Adrenal gland (tissue), 19 donors: ENCODE measurements at places on chromosomes 12 and 14. TPM values are rescaled to one million over a fixed set of nuclear protein-coding genes. Genes with fewer than 3 reads are reported as not detected.

DNA sequence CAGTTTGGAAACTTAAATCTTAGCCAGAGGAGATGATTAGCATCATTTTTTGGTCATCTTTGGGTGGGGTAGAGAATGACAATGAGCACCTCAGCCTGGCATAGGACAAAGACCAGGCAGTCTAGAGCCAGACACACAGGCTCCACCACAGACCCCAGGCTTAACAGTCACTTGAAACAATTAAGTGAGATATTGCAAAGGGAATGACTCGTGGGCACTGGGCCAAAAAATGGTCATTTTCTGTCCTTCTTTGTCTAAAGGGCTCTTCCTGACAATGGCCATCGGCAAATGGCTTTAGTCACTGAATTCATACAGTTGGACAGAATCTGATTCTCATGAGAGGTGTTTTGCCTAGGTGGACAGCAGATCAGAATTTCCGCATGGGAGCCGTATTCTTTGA is 78.0 kb upstream of the DICER1 start:
- H3K36me3 ChIP-seq: no peaks in the 10 kb centered on the region
- H3K4me3 ChIP-seq: no peak overlapping the region
- no peak overlapping the region for H3K27ac ChIP-seq
- H3K27me3 ChIP-seq: no peaks in the 10 kb centered on the region
- H3K4me1 ChIP-seq: no peaks in the 10 kb centered on the region
- DNase-seq: no peak

- H3K27me3 ChIP-seq: peaks cover 9% of the 10 kb centered on the region
- no peaks in the 10 kb centered on the region for H3K36me3 ChIP-seq
- no peak for DNase-seq
These were observed 691.8 kb downstream of the TMEM121 start for GRCh38 chr14:106218174-106218573.

DNA sequence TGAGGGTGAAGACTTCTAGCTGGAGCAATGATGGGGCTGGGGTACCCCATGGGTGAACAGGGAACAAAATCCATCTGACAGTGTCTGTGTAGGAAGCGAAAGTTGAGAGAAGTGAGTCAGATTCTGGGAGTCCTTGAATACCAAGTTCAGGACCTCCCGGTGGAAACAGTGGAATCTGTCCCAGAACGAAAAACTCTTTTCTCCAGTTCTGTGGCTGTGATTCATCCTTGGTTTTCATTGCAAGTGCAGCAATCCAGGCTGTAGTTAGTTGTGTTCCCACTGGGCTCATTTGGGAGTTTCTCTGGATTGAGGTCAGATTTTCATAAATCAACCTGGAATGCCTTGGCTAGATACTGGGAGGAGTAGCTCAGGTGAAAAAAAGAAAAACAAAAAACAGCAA is 120.7 kb downstream of the C12orf75 start:
- no peaks in the 10 kb centered on the region for H3K4me1 ChIP-seq
- no peak for DNase-seq
- no peak overlapping the region for H3K4me3 ChIP-seq
- no peaks in the 10 kb centered on the region for H3K36me3 ChIP-seq
- H3K27me3 ChIP-seq: no peaks in the 10 kb centered on the region

- H3K27me3 ChIP-seq: no peaks in the 10 kb centered on the region
- DNase-seq: no peak
- H3K27ac ChIP-seq: no peak overlapping the region
These were observed 42.1 kb upstream of the LIN7A start for GRCh38 chr12:80979816-80980215.

DNA sequence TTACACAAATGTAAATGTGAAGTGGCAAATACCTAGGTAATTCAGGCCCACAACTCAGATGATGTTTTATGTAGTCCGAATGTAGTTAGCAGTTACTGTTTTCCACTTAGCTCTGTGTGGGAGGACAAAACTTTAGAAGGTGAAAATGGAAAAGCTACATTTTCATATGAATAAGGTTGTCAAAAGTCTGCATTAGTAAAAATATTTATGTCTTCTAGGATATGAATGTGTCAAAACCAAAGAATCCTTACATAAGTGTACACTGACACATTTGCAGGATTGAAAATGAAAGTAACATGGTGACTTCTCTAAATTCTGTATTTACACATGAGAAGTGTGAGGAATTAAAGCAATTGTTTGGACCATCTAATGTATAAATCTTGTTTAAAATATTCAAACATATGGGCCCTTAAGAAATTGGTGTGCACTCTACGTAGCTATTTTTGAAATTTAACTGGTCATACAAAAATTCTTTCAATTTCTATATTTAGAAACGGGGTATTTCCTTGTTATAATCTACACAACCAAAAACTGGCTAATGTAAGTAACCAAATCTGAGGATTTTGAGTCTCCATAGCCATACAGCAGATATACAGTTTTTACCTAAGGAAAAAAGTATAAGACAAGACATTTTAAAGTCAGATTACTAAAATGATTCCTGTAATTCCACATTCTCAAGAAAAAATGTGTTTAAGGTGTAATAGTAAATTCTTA is 5.4 kb downstream of the CDKN1B start:
- DNase-seq: no peak
- H3K36me3 ChIP-seq: peaks cover 25% of the 10 kb centered on the region
- H3K4me1 ChIP-seq: peaks cover 19% of the 10 kb centered on the region
- H3K27ac ChIP-seq: peak overlapping the region; percentile 25

DNA sequence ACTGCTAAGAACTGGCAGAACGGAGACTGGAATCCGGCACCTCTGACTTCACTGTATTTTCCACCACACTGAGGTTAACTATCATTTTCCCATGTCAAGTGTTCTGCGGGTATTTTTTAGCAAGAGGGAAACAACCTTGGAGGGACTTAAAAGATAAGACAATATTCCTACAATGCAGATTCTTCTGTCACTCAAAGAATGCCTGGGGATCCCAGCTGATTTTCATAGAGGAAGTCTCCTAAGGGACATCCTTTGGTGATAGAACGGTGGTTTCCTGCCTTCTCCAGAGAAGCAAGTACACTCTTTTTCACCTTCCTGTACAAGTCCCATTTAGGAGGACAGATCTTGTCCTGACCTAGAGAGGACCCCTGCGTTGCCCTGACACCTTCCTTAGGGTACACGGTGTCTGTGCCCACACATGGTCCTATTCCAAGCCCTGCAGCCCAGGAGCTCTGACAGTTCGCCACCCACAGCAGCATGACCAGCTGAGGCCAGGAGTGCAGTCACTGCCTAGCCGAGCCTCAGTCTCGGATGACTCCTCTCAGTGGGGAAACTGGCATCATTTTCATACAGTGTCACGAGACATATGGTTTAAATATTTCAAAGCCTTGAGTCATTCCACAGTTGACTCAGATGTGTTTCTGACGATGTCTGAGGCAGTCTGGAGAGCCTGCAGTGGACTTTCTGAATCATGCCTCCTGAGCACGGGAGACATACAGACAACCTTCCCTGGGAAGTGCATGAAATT is 181.3 kb upstream of the FKBP4 start:
- H3K4me1 ChIP-seq: no peaks in the 10 kb centered on the region
- no peaks in the 10 kb centered on the region for H3K36me3 ChIP-seq

- DNase-seq: no peak
- no peaks in the 10 kb centered on the region for H3K4me1 ChIP-seq
- no peaks in the 10 kb centered on the region for H3K27me3 ChIP-seq
- H3K27ac ChIP-seq: no peak overlapping the region
These were observed 340.0 kb upstream of the STXBP6 start for GRCh38 chr14:25389948-25390347.

- no peak overlapping the region for H3K27ac ChIP-seq
- no peaks in the 10 kb centered on the region for H3K36me3 ChIP-seq
- no peaks in the 10 kb centered on the region for H3K4me1 ChIP-seq
These were observed 82.9 kb downstream of the RCOR1 start for GRCh38 chr14:102675396-102675795.

- H3K27ac ChIP-seq: no peak overlapping the region
- H3K36me3 ChIP-seq: no peaks in the 10 kb centered on the region
- no peaks in the 10 kb centered on the region for H3K27me3 ChIP-seq
- DNase-seq: no peak
These were observed 12.5 kb upstream of the SAMD4A start for GRCh38 chr14:54554401-54554800.

- no peak overlapping the region for H3K27ac ChIP-seq
- H3K27me3 ChIP-seq: no peaks in the 10 kb centered on the region
These were observed 24.7 kb downstream of the SLCO1B1 start for GRCh38 chr12:21155522-21156351.

GRCh38 chr12:125406131-125406530 is 340.9 kb downstream of the AACS start:
- H3K4me3 ChIP-seq: no peak overlapping the region
- no peak overlapping the region for H3K27ac ChIP-seq
- H3K36me3 ChIP-seq: no peaks in the 10 kb centered on the region
- H3K4me1 ChIP-seq: no peaks in the 10 kb centered on the region
- H3K27me3 ChIP-seq: peaks cover 4% of the 10 kb centered on the region
- no peak for DNase-seq

- H3K36me3 ChIP-seq: no peaks in the 10 kb centered on the region
- no peak overlapping the region for H3K4me3 ChIP-seq
- DNase-seq: no peak
- H3K27me3 ChIP-seq: no peaks in the 10 kb centered on the region
These were observed 22.1 kb downstream of the TRPV4 start for GRCh38 chr12:109810954-109811623.

DNA sequence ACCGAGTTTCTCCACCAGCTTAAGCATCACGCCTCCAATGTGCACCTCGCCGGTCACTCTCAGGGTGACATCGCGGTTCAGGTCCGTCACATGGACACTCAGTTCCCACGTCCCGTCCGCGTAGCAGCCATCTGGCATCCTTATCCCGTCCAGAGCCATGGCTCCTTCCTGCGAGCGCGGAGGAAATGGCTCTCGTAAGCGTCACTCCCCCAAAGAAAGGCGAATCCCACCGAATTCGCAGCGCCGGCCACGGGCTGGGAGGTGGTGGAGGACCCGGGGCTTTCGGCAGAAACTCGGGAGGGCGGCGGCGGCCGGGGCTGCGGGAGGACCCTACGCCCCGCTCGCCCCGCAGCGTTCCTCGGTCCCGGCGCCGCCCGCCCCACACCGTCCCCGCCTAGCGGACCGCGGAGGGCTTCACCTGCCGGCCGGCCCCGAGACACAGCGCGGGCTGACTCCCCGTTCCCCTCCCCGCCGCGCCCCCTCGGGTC is 396 bp downstream of the FERMT2 start:
- DNase-seq: no peak
- peaks cover 3% of the 10 kb centered on the region for H3K4me1 ChIP-seq
- no peaks in the 10 kb centered on the region for H3K36me3 ChIP-seq
- H3K4me3 ChIP-seq: peak overlapping the region; percentile 81
- H3K27me3 ChIP-seq: no peaks in the 10 kb centered on the region
- peak overlapping the region; percentile 61 for H3K27ac ChIP-seq

DNA sequence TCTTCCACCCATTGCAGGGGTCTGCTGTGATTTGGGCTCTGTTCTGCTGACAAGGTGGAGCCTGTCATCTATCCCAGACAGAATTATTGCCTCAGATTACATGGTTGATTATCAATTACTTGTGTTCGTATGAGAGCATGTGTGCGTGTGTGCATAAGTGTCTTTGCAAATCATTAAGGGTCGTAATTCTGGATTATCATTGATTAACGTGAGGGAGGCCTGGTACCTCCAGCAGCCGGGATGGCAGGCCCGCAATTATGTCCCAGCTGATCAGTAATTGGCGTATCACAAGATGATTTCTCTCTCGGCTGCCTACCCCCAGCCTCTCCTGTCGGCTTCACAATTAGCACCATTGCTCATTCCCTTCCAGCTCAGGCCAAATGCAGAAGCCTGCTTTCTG is 29.6 kb upstream of the IRF2BPL start:
- no peak for DNase-seq
- no peak overlapping the region for H3K4me3 ChIP-seq
- H3K4me1 ChIP-seq: no peaks in the 10 kb centered on the region
- H3K27ac ChIP-seq: no peak overlapping the region
- no peaks in the 10 kb centered on the region for H3K36me3 ChIP-seq
- H3K27me3 ChIP-seq: no peaks in the 10 kb centered on the region

GRCh38 chr12:27751386-27752047 is 28.5 kb upstream of the KLHL42 start:
- H3K4me3 ChIP-seq: no peak overlapping the region
- H3K4me1 ChIP-seq: peaks cover 11% of the 10 kb centered on the region
- no peak for DNase-seq
- H3K27ac ChIP-seq: peak overlapping the region; percentile 16
- H3K36me3 ChIP-seq: no peaks in the 10 kb centered on the region

- no peak overlapping the region for H3K4me3 ChIP-seq
- H3K36me3 ChIP-seq: no peaks in the 10 kb centered on the region
- no peak overlapping the region for H3K27ac ChIP-seq
- peak; percentile 84 for DNase-seq
These were observed 473.0 kb downstream of the DPF3 start for GRCh38 chr14:72420749-72421474.

- no peaks in the 10 kb centered on the region for H3K4me1 ChIP-seq
- no peaks in the 10 kb centered on the region for H3K27me3 ChIP-seq
- no peaks in the 10 kb centered on the region for H3K36me3 ChIP-seq
These were observed 311.6 kb upstream of the DIO2 start for GRCh38 chr14:80522936-80523335.

- DNase-seq: no peak
- no peaks in the 10 kb centered on the region for H3K27me3 ChIP-seq
- no peak overlapping the region for H3K27ac ChIP-seq
- no peaks in the 10 kb centered on the region for H3K36me3 ChIP-seq
These were observed 18.1 kb downstream of the RFC5 start for GRCh38 chr12:118034429-118035189.

DNA sequence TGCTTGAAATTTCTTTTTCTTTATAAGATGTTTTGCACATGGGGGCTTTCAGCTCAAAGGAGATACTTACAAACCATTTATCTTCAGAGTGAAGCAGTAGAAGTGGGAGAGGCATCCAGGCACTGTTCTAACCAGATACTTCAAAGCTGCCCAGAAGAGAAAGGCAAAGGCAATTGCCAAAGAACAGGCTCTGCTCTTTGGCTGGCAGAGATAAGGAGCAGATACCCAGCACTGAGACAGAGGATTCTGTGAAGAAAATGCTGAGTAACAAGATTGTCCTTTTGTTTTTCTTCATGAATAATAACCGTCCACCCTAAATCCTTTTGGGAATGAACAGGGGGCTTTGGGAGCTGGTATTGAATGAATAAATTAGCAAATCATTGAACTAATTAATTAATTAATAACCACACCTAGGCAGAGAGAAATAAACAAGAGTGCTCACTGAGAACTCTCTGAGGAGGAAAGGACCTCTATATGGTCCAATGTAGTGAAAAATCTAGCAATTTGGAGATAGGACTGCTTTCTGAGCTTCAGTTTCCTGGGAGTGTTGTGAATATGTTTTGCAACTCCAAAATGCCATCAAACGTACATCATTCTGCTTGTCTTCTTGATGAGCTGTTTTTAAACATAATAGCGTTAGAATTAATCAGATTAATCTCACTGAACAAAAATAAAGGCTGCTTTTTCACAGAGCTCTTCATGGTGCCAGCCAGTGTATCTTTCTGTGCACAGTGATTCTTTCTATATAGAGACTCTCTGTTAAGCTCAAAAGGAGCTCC is 192.8 kb upstream of the AMIGO2 start:
- H3K27ac ChIP-seq: no peak overlapping the region
- H3K36me3 ChIP-seq: no peaks in the 10 kb centered on the region
- H3K4me1 ChIP-seq: peaks cover 8% of the 10 kb centered on the region
- H3K27me3 ChIP-seq: no peaks in the 10 kb centered on the region
- DNase-seq: no peak

RNASE12 gene
- polyA plus RNA-seq: not detected

INHBE gene
- polyA plus RNA-seq: not detected

BATF gene
- polyA plus RNA-seq: 11.4 TPM

NFYB gene
- 47.5 TPM for polyA plus RNA-seq

KRT85 gene
- polyA plus RNA-seq: not detected

SERPINA12 gene
- polyA plus RNA-seq: not detected

COQ5 gene
- polyA plus RNA-seq: 46.6 TPM

MAPKAPK5 gene
- 13.8 TPM for polyA plus RNA-seq

VDR gene
- polyA plus RNA-seq: 7.5 TPM
